ENCODE measurements at places on chromosomes 5 and 9. TPM values are rescaled to one million over a fixed set of nuclear protein-coding genes. Genes with fewer than 3 reads are reported as not detected.

TSSK1B gene
- total RNA-seq, result not detected

OR13C3 gene
- not detected for total RNA-seq

SLC1A3 gene
- total RNA-seq, result not detected

PRDM9 gene
- total RNA-seq, result not detected

PKN3 gene
- 16.3 TPM for total RNA-seq

SPATA31A3 gene
- total RNA-seq, result not detected

ZFYVE16 gene
- 19.6 TPM for total RNA-seq

GLDC gene
- total RNA-seq, result 13.6 TPM

STKLD1 gene
- 1.2 TPM for total RNA-seq

PGM5 gene
- not detected for total RNA-seq

UNC13B gene
- total RNA-seq, result 13.1 TPM

BTNL3 gene
- total RNA-seq, result not detected

CENPP gene
- 6.8 TPM for total RNA-seq

GARIN3 gene
- total RNA-seq, result not detected

PCDHA10 gene
- total RNA-seq, result 0.01 TPM

NREP gene
- total RNA-seq, result 1.9 TPM

LCNL1 gene
- total RNA-seq, result 0.13 TPM

PDLIM4 gene
- total RNA-seq, result 0.45 TPM

OR2V1 gene
- not detected for total RNA-seq

FAM174A gene
- total RNA-seq, result 13.0 TPM

F2RL1 gene
- 262 TPM for total RNA-seq

MLANA gene
- total RNA-seq, result not detected

SLC6A19 gene
- total RNA-seq, result 0.38 TPM

FGD3 gene
- total RNA-seq, result 0.93 TPM

SPINK6 gene
- 0.45 TPM for total RNA-seq

PCDHGB1 gene
- 1.7 TPM for total RNA-seq

IGFBPL1 gene
- total RNA-seq, result 2.3 TPM

FOXD4L3 gene
- 0.12 TPM for total RNA-seq

IL5 gene
- not detected for total RNA-seq

CCL19 gene
- not detected for total RNA-seq

SOHLH1 gene
- 0.12 TPM for total RNA-seq

CDH6 gene
- total RNA-seq, result 0.09 TPM

LRRTM2 gene
- total RNA-seq, result not detected

C1QTNF3 gene
- 0.09 TPM for total RNA-seq

CDH18 gene
- not detected for total RNA-seq

CAPSL gene
- not detected for total RNA-seq

PCDHAC2 gene
- total RNA-seq, result 3.9 TPM

LCN9 gene
- 0.16 TPM for total RNA-seq

PKD2L2 gene
- total RNA-seq, result 0.12 TPM

ARHGEF39 gene
- 16.9 TPM for total RNA-seq

SYK gene
- not detected for total RNA-seq

FRMPD1 gene
- total RNA-seq, result 0.05 TPM

IL4 gene
- not detected for total RNA-seq

GPR151 gene
- not detected for total RNA-seq

NXNL2 gene
- total RNA-seq, result 0.99 TPM

TEK gene
- total RNA-seq, result 0.12 TPM

ARL14EPL gene
- total RNA-seq, result 0.43 TPM

NDFIP1 gene
- total RNA-seq, result 46.6 TPM

FOXD4L6 gene
- total RNA-seq, result not detected

OTULINL gene
- total RNA-seq, result 24.0 TPM

HMMR gene
- total RNA-seq, result 21.5 TPM

SET gene
- 401 TPM for total RNA-seq

SLC25A2 gene
- total RNA-seq, result not detected

TXNDC8 gene
- not detected for total RNA-seq

ZNF462 gene
- 3.3 TPM for total RNA-seq

PCDHB11 gene
- 0.08 TPM for total RNA-seq

NKD2 gene
- total RNA-seq, result 18.4 TPM

TRIP13 gene
- total RNA-seq, result 70.6 TPM

NR6A1 gene
- 1.8 TPM for total RNA-seq

SPAG8 gene
- 0.35 TPM for total RNA-seq

All from A549 treated with Hydrocortisone at 1 μM for 4 hours (cell line).